Activated CD4-positive, alpha-beta T cell treated with anti-CD3 and anti-CD28 coated beads for 24 hours (primary cell): ENCODE measurements at places on chromosomes 7 and 10.

- DNase-seq = no peak
These were observed 72.5 kb downstream of the CDK6 start for GRCh38 chr7:92763636-92764423.

GRCh38 chr10:102419269-102420180, 940 bp upstream of the PSD start:
- no peak for DNase-seq

DNA sequence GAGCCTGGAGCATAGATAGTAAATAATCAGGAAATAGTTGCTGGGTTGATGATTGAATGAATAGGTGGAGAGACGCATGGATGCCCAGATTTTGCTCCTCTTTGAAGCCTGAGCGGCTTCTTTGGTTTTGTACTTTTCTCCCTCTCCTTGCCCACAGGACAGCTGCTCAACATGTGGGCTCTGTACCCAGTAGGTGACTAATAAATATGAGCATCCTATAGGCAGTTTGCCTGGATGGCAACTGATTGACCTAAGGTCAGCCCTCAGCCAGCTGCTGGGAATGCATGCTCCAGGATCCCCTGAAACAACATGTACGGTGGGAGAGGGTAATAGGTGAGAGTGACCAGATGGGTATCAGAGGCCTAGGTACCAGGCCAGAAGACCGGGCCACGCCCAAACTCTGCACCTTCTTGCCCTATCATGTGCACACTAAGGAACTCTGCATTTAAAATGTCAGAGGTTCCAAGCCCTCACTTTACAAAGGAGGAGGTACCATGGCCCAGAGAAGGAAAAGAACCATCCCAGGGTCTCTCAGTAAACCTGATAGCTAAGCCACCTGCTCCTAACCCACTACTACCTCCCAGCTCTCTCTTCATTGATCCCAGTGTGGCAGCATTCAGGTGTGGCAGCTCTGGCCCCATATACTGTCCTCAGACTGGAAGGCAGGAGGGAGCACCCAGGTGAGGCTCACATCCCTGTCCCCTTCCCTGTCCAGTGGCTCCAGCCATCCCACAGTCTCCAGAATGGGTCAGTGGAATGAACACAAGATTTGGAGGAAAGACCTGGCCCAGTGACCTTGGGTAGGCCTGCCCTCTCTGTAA, 2.7 kb upstream of the ZCCHC24 start:
- no peak for DNase-seq

DNA sequence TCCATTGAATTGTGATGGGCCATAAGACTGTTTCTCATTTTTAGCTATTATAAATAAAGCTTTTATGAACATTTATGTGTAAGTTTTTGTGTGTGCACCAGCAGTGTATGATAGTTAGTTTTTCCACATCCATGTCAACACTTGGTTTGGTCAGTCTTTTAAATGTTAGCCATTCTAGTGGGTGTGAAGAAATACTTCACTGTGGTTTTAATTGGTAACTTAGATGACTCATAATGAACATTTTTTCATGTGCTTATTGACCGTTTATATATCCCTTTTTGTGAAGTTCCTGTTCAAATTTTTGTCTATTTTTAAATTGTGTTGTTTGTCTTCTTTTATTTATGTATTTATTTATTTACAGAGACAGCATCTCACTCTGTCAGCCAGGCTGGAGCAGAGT, 23.6 kb upstream of the PDK4 start:
- DNase-seq = no peak

GRCh38 chr10:128866551-128866950, 600.5 kb upstream of the MGMT start:
- DNase-seq = no peak

- no peak for DNase-seq
These were observed 1.4 kb downstream of the RBP3 start for GRCh38 chr10:47349516-47349915.

GRCh38 chr7:96127746-96128145, 194.2 kb downstream of the SLC25A13 start:
- no peak for DNase-seq

DNA sequence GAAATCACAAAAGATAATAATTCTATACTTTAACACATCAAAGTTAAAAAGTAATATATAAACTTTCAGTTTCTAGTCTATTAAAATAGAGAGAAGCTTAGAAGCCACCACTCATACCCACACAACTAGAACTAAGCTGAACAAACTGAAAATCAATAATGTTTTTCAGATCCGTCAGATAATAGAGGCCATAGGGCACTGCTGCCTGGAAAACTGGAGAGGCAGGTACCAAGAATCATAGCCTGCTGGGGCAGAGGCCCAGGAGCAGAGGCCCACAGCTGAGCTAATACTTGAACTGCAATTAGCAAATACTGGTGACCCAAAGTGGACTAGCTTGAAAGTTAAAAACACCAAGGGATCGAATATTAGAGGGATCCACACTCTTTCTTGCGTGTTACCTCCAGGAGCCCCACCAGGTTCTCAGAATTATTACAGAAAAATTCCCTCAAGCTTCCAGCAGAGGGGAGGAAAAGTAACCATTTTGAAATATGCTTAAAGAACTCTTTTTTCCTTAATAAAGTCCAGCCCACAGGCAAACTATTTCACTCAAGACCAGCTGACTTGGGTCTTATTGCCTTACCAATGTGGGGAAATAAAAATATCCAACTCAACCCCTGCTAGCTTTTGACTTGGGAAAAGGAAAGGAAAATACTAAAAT, 774.1 kb upstream of the IGFBP3 start:
- no peak for DNase-seq

- DNase-seq = no peak
These were observed 22.2 kb upstream of the BMPER start for GRCh38 chr7:33882950-33883670.

DNA sequence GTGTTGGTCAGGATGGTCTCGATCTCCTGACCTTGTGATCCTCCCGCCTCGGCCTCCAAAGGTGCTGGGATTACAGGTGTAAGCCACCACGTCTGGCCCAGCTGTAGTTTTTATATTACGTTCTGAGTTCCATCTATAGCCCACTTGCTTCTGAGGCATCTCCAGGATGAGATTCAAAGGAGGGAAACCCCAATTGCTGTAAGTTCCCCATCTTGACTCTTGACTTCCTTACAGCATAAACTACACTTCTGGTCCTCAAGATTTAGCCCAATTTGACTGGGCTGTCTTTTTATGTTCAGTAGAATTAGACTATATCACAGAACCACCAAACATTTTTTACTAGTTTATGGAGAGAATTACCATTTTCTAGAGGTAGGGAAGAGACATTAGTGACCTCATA, 44.3 kb downstream of the CCM2 start:
- DNase-seq = no peak

DNA sequence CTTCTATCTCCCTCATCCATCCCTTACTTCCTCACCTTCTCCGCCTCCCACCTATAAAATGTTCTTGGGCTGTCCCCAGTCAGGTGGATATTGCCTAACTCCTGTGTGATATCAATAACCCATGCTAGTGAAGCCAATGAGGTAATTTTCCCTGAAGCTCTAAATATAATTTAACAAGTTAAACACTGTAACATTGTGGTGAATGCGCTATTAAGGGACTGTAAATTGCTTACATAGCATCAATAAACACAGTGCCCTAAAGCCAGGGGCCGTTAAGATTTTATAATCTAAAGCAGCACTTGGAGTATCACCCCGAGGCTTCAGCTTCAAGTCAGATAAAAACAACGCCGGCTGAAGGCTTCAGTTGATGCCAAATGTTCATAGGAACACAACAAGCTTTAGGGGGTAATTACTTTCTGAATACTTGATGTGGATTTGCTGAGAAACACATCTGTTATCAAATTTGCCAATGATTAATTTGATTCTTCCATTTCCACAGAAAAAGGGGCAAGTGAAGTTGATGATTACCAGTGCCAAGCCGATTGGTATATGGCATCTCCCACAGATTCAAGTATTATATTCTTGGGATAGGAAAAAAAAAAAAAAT, 138.4 kb downstream of the CREB5 start:
- DNase-seq = no peak

DNA sequence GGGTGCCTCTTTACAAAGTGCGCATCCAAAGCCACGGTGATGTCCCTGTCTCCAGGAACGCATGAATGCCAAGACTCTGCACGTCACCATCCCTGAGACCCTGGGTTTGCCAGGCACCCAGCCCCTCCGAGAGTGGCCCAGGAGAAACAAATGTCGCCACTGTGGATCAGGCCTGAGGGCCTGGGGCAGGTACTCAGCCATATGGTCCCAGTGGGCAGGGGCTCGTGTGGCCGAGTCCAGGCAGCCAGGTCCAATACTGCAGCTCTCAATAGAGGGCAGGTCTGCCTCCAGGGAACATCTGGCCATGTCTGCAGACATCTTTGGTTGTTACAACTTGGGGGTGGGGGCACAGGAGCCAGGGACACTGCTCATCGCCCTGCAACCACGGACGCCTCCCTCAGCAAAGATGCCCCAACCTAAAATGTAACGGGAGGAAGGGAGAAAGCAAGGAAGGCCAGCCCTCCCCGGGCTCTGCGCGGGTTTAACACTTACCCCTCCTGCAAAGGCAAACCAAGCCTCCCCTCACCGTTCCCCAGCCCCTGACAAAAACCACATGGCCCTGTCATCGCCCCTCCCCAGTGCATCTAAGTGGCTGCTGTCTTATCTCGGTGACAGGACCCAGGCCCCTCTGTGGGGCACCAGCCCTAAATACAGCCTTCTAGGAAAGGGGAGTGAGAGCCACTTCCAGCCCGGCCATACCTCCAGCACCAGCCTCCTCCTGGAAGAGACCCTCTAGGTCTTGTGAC, 10.3 kb upstream of the PAPOLB start:
- no peak for DNase-seq

DNA sequence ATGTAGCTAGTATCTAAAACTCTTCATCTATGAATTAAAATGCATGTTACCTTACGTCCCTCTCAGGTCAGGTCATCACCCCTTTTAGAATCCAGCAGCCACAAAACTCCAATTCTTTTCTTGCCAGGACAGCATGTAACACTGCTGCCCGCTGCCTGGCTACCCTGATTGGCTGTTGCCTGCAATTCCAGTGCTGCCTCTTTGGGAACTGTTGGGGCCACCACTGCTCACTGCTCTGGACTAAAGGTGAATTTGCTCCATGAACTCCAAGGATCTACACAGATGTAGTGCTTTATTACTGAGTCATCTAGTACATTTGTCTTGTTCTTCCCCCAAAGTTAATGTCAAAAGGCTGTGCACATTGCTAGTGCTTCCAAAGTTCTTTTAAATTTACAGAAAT, 40.4 kb downstream of the SCIN start:
- no peak for DNase-seq

GRCh38 chr10:133592716-133593115, 27.3 kb upstream of the SYCE1 start:
- DNase-seq = no peak

- no peak for DNase-seq
These were observed 109.0 kb upstream of the PRKCQ start for GRCh38 chr10:6689036-6689435.

DNA sequence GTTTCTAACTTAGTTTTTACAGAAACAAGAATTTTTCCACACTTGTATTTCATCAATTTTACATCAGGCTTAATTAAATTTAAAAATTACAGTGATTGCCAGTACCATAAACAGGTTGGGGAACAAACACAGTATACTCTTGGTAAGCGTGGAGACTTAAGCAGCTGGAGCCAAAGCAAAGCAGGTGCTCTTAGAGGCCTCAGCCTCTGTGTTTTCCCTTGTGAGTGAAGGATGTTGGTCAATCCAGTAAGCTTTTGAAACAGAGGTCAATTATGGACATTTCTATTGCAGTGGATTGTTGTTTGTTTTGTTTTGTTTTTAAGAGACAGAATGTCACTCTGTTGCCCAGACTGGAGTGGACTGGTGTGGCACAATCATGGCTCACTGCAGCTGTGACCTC, 100.6 kb upstream of the CELF2 start:
- no peak for DNase-seq

- no peak for DNase-seq
These were observed 629.3 kb upstream of the NRP1 start for GRCh38 chr10:33963729-33964128.

- DNase-seq = no peak
These were observed 199.2 kb downstream of the JCAD start for GRCh38 chr10:29860166-29860565.

DNA sequence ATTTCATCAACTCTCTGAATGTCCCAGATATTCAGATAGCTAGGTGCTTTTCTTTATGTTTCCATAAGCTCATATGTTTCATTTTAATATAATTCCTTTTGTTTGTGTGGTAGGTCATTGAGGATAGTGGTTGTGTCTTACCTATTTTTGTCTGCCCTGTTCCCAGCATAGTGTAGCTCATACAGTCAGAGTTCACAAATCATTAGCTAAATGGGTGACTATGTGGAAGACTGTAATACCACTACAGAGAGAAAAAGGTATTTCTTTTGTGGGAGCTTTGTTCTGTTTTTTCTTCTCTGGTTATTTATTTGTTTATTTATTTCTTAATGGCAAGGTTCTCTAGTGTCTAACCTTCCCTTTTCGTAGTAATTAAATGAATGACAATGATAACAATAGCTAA, 39.8 kb downstream of the EXOC4 start:
- no peak for DNase-seq

GRCh38 chr10:87935290-87936141, 72.1 kb downstream of the PTEN start:
- no peak for DNase-seq

DNA sequence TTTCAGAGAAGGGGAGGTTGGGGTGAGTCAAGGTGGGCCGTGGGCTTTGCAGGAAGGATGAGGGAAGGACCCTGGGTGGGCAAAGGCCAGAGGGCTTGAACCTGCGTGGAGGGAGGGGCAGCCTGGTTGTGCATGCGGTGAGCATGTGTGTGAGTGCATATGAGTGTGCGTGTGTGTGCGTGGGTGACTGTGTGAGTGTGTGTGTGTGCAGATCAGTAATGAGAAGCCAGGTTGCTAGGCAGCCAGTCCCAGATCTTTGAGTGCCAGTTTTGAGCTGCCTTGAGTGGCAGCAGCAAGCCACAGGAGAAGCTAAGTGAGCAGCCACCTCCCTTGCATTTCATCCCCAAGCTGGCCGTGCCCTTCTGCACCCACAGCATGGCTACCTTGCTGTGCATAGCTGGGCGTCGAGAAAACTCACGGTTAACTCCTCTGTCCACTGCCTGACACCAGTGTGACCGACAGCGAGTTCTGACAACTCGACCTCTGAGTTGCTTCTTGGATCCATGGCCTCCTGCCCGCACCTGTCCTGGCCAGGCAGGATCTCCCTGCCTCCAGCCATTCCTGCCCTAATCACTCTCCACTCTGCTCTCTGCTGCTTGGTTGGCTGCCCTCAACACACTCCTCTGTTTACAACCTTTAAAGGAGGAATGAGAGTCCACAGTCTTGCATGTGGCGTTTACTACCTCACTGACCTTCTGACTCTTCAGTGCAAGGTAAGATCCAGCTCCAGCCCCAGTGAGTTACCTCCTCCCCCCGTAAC, 775.4 kb downstream of the TYW1 start:
- no peak for DNase-seq

DNA sequence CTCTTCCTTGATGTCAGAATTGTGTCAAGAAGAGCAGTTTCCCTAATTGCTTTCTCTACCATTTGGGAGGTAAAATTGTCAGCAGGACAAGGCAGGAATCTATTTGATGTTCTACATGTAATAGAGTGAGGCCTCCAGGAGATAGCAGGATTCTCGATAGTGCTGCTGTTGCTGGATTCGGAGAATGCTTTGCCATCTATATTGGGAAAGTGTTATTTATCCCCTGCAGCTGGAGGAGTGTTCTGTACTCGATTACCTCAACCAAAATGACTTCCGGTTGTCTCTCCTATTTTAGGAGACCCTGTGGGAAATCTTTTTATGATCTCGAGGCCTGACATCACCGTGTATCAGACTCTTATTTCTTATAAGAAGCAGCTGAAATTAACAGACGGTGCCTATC, 217.1 kb downstream of the TMEM178B start:
- no peak for DNase-seq

GRCh38 chr10:114652402-114653368, 5.4 kb downstream of the ABLIM1 start:
- no peak for DNase-seq
